Urothelium cell line (cell line): ENCODE measurements at places on chromosomes 16 and 17.

GRCh38 chr17:61662741-61663140 lies 71.7 kb upstream of the NACA2 start:
- no peak for DNase-seq

DNA sequence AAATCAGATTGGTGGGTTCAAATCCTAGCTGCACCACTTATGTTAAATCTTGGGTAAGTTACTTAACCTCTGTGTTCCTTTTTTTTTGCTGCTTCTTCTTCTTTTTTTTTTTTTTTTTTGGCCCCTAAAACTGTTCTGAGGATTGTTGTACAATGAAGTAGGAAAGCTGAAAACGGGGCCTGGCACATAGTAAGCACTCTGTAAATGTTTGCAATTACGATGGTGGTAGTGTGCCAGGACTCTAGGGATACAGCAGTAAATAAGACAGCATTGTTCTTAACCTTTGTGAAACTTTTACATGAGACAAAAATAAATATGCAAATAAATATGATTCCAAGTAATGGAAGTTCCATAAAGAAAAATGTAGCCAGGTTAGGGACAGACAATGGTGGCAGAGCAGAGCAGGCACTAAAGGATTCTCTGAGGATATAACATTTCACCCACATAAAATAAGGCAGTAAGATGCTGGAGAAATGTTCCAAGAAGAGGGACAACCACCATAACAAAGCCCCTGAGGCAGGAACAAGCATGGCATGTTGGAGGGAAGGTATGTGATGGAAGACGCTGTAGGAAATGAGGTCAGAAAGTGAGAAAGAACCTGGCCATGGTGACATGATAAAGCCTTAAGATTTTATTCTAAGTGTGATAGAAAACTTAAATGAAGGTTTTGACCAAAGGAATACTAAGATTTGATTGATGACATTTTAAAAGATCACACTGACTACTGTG lies 127.3 kb downstream of the NLK start:
- DNase-seq = no peak

DNA sequence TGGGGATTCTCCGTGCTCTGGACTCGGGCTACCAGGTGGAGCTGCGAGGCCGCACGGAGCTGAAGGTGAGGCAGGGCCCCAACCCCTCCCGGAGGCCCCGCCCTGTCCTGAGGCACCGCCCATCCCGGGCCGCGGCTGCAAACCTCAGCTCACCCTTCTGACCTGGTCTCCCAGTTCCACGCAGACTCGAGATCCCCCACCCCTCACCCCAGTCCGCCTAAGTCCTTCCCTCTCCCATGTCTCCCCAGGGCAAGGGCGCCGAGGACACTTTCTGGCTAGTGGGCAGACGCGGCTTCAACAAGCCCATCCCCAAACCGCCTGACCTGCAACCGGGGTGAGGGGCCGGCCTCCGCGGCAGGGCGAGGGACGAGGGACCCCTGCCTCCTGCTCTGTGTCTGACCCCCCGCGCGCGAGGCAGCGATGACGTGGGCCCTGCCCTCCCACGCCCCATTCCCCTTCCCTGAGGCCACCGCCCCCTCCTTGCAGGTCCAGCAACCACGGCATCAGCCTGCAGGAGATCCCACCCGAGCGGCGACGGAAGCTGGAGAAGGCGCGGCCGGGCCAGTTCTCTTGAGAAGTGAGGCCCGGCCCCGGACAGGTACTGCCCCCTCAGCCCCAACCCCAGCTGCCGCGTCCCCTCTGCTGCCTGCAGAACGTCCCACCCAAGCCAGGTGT lies 13.7 kb downstream of the GUCY2D start:
- no peak for DNase-seq

- no peak for DNase-seq
Observed at GRCh38 chr16:77785373-77785764, 3.0 kb upstream of the VAT1L start.

DNA sequence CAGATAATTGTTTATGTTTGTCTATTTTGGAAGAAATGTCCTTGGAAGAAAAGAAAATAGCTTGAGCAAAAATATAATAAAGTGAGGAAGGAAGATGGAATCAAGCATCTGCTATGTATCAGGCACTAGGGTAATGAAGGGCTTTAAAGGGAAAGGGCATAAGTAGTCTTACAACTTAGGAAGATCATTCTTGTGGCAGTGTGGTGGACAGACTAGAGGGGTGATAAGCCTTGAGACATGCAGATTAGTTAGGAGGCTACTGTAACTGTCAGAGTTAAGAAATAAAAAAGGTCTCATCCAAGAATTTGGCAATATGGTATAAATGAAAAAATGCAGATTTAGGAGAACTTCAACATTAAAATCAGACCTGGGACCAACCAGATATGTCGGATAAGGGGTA lies 14.9 kb downstream of the FAM222B start:
- DNase-seq = no peak

- DNase-seq = peak; percentile 96
Observed at GRCh38 chr17:77254951-77255825, 114.4 kb downstream of the SEC14L1 start.

GRCh38 chr16:1550069-1550468 lies 16.6 kb downstream of the TMEM204 start:
- DNase-seq = no peak

DNA sequence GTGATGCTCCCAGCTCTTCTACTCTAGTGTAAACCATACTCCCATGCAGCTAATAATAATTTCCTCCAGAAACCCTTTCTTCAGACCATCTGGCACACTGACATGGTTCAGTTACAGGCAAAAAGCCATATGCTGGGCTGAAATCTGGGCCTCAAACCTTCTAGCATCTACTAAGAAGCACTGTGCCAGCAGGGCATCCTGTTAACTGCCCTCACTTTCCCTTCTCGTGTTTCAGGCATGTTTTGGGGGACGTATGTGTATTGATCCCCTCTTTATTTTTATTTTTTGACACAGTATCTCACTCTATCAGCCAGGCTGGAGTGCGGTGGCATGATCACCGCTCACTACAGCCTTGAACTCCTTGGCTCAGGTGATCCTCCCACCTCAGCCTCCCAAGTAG lies 33.3 kb downstream of the STAT5A start:
- no peak for DNase-seq

GRCh38 chr17:75051941-75052340 lies 4.9 kb downstream of the KCTD2 start:
- DNase-seq = no peak

DNA sequence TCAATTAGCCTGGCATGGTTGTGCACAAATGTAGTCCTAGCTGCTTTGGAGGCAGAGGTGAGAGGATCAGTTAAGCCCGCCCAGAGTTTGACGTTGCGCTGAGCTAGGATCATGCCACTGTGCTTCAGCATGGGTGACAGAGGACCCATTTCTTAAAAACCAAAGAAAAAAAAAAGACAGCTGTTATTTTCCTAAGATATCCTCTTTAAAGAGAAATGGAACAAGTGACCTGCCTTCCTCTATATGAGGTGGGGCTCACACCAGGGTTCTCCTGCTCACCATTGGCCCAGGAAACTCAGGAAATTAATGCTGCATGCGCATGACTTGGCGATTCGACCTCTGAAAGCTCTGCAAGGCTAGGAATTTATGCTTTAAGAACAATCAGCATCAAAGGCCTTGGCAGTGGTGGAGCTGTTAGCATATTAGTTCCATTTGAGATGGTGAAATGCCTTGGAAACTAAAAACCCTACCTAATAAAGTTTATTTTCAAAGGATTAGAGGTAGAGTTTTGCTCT lies 108.3 kb downstream of the RBFOX1 start:
- DNase-seq = no peak

- DNase-seq = no peak
Observed at GRCh38 chr17:79152636-79153035, 78.0 kb downstream of the ENGASE start.

DNA sequence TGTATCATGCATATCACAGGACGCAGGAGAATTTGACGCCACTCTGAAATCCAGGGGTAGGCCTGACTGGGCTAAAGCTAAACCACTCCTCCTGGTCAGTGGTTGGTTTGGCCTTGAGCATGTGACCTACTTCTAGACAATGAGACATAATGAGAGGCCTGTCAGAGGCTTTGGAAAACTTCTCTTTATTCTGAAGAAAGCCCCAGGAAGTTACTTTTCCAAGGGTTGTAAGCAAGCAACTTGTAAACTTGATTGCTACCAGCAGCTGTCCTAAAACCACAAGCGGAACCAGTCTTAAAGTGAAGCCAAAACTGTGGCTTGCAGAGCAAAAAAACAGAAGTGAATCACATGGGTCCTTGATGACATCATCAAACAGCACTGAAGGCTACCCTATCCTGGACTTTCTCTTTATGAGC lies 138.2 kb upstream of the COX10 start:
- DNase-seq = no peak

DNA sequence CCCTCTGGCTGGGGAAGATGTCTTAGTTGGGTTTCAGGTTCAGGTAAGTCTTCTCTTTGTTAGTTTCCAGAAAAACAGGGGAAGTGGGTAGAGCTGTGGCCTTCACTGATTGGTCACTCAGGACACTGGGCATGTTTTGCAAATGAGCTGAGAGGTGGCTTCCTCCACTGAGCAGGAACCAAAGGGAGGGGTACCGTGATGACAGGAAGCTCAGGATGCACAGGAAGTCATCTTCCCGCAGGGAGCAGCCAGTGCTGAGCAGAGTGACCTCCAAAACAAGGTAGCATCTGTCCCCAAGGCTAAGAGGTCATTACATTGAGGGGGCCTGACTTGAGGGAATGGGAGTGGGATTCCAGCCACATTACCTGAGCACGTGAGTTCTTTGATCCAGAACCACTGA lies 5.6 kb downstream of the NT5C start:
- no peak for DNase-seq

DNA sequence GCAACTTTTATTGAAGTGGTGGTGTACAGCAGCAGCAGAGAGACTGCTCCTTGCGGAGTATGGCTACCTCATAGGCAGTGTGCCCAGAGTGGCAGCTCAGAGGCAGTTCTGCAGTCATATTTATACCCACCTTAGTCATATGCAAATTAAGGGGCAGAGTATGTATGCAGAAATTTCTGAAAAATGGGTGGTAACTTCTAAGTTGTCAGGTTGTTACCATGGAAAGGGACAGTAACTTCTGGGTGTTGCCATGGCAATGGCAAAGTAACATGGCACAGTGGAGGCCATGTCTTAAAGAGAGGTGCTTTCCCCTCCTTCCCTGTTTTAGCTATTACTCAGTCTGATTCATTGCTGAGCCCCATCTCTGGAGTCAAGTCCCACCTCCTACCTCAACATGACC lies 53.4 kb downstream of the MEOX1 start:
- DNase-seq = no peak

DNA sequence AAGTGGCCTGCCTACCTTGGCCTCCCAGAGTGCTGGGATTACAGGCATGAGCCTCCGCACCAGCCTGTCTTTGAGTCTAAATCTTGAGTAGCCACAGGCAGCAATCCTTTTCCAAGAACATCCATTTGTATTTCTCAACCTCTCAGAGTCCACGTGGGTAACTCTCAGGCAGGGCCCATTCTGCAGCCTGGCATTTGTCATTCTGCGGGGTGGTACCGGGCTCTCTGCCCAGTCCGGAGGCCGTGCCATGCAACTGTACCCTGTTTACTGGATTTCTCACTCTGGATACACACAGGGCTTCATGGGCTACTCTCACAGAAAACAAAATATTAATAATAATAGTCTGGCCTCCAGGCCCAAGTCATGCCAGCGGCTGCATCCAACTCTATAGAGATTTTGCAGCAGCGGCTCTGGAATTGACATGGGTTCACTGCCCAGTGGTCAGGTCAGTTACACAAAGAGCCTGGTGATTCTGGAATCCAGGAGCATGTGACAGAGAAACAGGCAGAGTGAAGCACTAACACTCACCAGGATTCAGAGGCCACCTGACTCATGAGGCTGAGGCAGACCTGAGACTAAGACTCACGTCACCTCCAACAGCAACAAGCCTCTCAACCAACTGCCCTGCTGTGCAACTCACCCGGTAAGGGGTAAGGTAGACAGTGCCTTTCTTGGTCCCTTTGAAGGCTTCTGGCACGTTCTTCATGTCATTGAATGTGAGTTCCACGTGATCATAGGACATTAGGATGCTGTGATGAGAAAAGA lies 4.0 kb downstream of the WBP2 start:
- DNase-seq = no peak

- no peak for DNase-seq
Observed at GRCh38 chr17:7557147-7557764, 1.3 kb upstream of the TNFSF13 start.

DNA sequence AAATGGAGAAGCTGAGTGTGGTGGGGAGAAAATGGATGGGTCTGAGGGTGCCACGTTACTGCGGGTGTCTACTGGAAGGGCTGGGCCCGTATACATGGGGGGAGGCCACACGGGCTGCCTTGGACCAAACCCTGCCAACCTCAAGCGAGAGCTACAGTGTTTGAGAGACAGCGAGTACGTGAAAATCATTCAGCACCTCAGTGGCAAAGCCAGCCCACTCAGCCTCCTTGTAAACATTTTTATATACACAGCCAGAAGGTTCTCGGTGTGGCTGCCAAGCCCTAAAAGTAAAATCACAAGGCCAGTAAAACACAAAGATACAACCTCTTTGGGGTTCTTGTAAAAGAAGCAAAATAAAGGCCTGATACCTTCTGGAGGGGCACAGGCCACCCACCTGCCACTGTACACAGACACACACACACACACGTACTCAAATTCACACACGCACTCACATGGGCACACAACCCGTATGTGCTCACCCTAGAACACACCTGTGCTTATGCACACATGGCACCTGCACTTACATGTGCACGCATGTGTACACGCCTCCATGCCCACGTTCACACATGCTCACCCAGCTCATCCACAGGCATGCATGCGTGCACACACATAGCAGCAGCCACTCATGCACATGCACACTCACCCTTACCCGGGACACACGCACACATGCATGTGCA lies 102.8 kb downstream of the GSG1L start:
- DNase-seq = no peak

- peak; percentile 10 for DNase-seq
Observed at GRCh38 chr16:7839568-7839967, 506.9 kb downstream of the RBFOX1 start.

DNA sequence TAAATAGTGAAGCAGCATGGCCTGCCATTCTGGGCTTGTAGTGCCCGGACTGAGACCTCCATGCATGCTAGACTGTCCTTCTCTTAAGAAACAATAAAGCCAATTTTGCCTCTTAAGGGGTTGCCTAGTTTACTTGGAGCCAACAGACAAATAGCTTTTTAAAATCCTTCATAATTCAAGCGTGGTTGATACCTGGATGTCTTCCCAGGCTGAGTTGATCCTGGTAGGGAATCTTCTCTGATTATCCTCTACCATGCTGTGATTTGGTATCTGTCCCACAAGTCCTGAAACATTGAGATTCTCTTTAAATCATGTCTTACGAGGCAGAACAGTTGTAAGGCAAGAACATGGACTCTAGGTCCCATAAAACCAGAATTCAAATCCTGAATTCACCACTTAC lies 359.6 kb upstream of the CCL2 start:
- DNase-seq = no peak

GRCh38 chr16:89020068-89020924 lies 43.3 kb upstream of the CBFA2T3 start:
- DNase-seq = peak; percentile 67
